T follicular helper cell (primary cell): ENCODE measurements at places on chromosomes 3 and 15.
A peak's percentile ranks its signal among the peaks of the same experiment; 100 is the strongest.

DNA sequence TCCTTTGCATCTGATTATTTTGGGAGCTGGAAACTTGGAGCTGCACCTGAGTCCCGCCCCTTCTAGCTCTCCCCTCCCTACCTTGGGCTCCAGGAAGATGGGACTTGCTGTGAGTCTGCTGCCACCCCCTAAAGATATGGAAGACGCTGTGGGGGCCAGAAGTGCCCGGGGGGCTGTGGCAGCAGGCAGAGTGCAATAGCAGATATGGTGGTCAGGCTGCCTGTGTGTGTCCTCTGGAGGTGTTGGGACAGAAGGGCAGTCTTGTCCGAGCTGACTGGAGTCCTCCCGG, 485 bp downstream of the PAK6 start:
- no peak for DNase-seq

DNA sequence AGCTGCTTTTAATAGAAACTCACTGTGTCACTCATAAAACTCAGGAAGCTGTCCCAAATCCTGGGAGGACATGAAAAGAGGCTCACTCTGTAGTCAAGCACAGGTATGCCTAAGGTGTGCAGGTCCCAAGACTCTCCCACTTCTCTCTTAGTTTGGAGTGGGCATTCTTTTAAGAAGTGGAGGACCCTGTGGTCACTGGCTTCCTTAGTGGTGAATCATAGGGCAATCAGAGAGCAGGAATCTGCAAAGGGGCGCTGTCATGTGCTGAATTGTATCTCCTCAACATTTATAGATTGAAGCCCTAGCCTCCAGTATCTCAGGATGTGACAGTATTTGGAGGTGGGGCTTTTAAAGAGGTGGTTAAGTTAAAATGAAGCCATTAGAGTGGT, 47.2 kb upstream of the ZBTB38 start:
- no peak for DNase-seq

- DNase-seq, result no peak
Measured at GRCh38 chr3:44289882-44290462, 48.3 kb downstream of the TOPAZ1 start.

GRCh38 chr15:25375557-25375956, 63.3 kb downstream of the UBE3A start:
- DNase-seq, result no peak

DNA sequence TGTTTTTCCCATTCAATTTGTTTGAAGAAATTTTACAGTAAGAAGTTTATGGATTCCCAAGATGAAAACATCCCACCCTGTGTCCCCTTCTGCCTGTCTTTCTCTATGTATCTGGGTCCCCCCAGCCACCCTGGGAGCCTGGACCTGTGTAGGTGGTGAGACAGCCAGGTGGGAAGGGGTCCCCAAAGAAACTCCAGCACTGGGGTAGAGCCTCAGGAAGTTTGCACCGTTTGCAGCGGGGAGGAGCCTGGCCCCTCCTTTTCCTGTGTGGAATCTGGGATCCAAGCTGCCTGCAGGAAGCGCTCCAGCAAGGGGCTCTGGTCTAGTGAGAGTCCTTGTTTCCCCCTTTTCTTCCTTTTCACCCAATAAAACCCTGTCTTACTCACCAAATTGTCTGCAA, 49.4 kb upstream of the ITGA11 start:
- no peak for DNase-seq

DNA sequence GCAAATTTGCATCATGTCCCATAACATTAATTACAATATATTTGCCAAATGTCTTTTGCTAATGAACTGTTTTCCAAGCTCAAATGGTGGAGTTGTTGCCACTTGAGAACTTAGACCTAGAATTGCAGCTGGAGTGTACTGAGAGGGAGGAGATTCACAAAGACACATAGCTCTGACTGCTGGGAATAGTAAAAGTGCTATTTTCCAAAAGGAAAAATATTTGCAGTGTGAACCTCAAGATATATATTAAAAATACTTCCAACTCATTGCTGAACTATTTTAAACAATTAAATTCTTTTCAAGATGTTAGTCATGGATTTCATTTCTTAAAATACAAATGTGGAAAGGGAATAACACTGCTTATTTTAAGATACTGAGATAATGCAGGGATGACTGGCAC, 666.8 kb upstream of the ARPP21 start:
- DNase-seq, result no peak

DNA sequence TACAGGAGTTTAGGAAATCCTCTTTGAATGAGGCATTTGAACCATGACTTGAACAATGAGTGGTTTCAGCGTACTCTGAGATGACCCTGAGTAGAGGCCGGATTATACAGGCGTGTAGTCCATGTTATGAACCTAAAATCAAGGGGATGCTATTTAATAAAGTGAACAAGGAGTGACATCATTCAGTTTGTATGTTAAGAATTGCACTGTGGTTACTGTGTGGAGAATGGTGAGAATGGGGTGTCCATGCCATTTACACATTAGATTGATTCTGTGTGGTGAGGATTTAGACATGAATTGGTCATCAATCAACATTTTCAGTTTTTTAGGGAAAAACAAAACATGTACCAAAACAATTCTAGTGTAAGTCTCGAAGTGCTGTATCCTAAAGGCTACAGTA, 65.8 kb downstream of the TPRG1 start:
- DNase-seq, result no peak

DNA sequence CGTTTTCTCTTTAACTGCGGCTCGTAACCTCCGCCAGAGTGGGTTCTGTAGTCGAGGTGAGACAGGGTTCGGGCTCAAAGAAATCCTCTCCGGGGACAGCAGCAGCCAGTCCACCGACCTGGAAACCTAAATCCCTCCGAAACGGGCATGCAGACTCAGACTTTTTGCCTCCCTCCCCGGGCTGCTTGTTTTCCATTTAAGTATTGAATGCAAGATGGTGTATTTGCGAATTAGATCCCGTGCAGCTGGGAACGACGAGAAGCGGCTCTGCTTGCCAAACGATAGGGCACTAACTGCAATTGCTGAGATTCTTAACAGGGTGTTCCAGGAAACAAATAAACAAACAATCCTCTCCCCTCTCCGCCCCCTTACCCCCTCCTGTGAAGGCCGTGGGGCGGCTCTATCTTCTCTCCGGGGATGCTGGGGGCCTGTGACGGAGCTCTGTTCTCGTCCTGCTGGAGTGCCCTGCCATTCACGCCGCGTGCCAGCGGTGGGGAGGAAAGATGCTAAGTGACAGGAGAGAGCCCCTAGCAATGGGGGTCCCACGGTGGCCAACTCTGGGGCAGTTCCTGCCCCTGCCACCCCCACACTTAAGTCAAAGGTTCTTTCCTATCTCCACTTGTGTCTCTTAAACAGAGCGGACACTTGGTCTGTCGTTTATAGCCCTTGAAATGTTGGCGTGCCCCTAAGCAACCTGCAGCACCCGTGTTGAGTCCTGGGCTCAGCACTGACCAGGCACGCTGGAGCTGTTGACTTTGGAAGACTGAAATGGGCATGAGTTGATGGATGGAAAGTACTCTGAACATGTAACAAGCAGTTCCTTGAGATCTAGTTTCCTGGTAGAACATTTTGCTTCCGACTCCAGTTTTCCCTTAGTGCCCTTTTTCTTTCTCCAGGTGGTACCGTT, 1.3 kb upstream of the ETV5 start:
- no peak for DNase-seq

DNA sequence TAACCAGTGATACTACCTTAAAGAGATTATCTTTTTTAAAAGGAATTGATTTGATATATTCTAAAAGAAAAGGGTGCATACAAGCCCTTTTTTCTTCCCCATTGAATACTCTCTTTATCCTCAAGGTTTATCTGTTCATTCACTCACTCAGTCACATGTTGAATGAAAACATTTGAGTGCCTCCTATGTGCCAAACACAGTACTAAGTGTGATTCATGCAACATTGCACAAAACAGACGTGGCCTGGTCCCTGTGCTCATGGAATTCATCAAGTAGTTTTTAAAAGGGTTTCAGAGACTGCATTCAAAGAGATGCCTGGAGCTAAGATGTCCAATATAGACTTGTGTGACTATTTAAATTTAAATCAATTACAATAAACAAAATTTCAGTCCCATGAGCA, 462.2 kb upstream of the MDFIC2 start:
- DNase-seq, result no peak

GRCh38 chr15:80350941-80351610, 53.1 kb upstream of the ARNT2 start:
- no peak for DNase-seq

DNA sequence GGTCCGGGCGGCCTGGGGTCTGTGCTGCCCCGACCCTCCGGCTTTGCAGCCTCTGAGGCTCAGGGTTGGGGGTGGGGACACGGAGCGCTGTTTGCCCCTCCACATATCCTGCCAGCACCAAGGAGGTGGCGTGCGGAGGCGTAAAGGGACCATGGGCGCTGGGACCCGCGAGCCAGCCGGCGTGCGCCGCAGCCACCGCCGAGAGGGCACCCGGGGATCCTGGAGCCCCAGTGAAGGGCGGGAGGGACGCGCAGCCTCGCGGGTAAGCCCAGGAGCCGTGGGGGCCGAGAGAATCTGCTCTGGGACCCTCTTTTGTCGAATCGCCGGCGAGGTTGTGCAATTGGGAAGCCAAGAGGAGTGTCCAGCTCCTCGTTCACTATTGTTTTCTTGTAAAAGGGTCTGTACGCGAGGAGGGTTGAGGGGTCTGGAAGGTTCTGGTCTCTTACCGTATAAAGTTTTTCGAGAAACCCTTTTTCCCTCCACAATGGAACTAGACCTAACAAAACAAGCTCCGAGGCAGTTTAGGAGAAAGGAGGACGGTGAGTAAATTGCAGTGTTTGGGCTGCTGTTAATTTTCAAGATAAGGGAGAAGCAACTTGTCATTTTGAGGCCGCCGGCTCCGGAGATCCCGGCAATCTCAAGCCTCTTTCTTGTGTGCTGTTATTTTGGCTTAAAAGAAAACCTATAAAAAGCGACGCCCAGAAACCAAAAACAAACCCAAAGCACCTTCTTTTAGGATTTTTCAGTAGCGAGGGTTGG, 29.9 kb upstream of the ST3GAL6 start:
- DNase-seq, result no peak

DNA sequence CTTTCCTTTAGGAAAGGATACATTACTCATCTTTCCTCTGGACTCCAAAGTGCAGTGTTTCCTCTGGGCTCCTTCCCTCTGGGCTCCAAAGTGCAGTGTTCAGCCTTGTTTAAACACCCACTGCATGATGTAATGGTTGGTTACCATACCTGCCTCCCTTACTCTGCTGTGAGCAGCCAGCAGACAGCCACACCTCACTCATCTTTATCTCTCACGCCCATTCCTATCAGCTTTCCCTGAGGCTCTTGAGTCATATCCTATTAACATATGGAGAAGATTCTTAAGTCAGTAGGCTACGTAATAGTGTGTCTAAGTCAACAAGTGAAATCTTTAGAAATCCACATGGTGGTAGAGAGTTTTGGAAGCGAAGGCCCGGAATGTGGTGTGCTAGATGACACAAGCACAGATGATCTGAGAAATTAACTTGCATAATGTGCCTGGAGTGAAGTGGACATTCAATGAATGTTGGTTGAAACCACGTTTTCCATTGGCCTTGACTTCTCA, 97.2 kb upstream of the CTNNB1 start:
- DNase-seq, result no peak

GRCh38 chr15:38696109-38696727, 131.6 kb upstream of the RASGRP1 start:
- DNase-seq, result peak; percentile 28

GRCh38 chr3:52147804-52148203, 6.4 kb downstream of the POC1A start:
- no peak for DNase-seq

GRCh38 chr3:7190095-7190494, 329.2 kb downstream of the GRM7 start:
- DNase-seq, result no peak

GRCh38 chr3:28388978-28389377, 40.4 kb upstream of the AZI2 start:
- no peak for DNase-seq

GRCh38 chr15:75455982-75456531, 4.6 kb upstream of the SIN3A start:
- peak; percentile 32 for DNase-seq

- DNase-seq, result no peak
Measured at GRCh38 chr3:49759226-49759625, 27.1 kb downstream of the IP6K1 start.

GRCh38 chr15:101539930-101540329, 50.4 kb upstream of the PCSK6 start:
- DNase-seq, result no peak

- DNase-seq, result peak; percentile 55
Measured at GRCh38 chr3:136751316-136752171, 634 bp downstream of the STAG1 start.

DNA sequence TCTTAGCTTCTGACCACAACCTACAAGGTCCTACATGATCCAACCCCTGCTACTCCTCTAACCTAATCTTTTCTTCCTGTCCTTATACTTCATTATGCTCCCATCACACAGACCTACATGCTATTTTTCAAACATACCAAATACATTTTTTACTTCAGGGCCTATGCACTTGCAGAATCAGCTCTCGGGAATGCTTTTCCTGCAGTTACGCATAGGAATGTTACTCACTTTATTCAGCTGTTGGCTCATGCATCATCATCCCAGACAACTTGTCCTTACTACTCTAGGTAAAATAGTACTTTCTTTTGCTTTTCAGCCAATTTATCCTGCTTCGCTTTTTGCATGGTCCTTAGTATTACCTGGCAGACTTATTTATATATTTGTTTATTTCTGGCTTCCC, 105.6 kb downstream of the OXSM start:
- DNase-seq, result no peak

DNA sequence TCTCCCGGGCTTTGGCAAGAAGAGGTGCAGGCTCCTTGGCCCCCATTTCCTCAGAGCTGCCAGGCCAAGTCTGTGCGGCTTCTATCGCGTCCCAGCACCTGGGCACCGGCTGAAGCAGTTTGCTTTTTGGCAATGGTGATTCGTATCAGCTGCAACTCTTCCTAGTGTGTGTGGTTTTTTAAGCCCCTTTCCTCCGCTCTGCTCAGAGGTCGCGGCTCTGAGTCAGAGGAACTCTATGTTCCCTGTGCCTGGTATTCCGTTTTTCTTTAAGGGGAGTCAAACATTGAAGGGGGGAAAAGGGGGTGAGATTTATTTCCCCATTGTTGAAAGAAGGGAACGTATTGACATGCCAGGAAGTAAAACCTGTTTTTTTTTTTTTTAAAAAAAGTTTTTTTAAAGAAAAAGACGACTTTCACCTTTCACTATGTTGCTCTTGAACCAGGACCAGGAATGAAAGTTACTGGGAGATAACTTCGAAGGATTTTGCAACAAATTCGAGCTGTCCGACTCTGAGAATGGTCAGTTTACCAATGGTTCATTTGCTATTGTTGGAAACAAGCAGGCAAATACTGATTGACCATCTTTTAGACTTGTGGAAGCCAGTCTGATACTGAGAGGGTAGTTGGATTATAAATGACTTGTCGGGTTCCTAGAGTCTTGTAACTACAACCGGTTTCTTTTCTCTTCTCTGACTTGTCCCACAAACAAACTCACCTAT, 1.1 kb downstream of the ARMC8 start:
- DNase-seq, result peak; percentile 3

GRCh38 chr3:157201648-157202278, 41.8 kb upstream of the CCNL1 start:
- DNase-seq, result no peak

GRCh38 chr15:89673165-89673512, 6.0 kb downstream of the PLIN1 start:
- no peak for DNase-seq
